B cell (primary cell): ENCODE measurements at places on chromosomes 1 and 21. TPM values are rescaled to one million over a fixed set of nuclear protein-coding genes. Genes with fewer than 3 reads are reported as not detected.

FMOD gene
- total RNA-seq, result not detected in 2 replicates

TRMT1L gene
- 27.5 and 33.2 TPM in 2 replicates for total RNA-seq

APOBEC4 gene
- not detected in 2 replicates for total RNA-seq

USH2A gene
- not detected in 2 replicates for total RNA-seq

CHIA gene
- total RNA-seq, result not detected in 2 replicates
